Cardiac fibroblast (primary cell): ENCODE measurements at places on chromosomes 11 and 22.

DNA sequence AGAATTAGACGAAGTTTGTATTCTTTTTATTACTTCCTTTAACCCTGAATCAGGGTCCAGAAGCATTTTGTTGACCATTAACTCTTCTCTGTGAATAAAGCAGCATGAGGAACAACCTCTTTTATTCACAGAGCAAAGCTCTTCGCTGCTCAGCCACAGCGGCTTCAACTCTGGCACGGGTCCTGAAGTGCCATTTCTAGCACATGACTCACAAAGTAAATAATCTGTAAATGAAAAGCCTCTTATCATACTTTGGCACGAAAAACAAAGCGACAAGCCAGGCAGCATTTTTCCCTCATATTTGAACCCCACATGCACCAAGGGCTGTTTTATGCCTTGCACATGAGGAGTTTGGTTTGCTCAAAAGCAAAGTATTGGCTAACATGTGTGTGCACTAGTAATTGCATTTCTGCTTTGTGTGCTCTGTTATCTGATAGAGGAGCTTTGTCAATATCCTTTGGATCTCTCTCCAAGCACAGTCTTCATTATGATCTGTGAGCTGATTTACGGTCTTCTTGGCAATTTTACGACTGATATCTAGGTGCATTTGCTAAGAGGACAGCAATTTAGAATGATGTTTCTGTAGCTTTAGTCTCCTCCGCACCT lies 33.0 kb upstream of the APOBEC3A start:
- DNase-seq = peak; percentile 94

DNA sequence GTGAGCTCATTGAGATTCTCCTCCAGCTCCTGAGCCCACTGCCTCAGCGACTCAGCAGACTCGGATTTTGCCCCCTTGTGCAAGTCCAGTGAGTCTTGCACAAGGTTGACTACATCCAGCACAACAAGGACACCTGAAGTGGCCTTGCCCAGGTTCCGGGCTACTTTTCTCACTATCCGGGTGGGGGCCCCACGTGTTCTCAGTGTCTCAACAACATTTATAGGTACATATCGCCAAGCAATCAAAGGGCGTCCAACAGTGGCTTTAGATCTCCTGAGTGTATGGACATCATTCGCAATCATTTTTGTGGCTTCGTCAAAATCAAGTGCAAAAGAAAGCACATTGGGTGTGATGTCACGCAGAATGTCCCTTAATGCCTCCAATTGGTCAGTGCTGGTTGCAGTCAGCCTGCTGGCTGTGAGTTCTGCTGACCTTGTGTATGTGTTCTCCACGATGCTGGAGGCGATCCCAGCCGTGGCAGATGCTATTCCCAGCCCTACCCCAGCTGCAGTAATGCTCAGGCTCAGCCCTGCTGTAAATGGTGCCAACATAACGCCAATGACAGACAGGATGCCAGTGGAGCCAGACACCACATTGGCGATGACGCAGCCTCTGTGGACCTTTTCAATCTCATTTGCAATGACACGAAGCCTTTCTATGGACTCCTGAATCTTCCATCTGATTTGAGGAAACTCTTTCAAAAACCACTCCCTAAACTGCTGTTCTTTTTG lies 10.3 kb downstream of the APOL4 start:
- DNase-seq = peak; percentile 49

DNA sequence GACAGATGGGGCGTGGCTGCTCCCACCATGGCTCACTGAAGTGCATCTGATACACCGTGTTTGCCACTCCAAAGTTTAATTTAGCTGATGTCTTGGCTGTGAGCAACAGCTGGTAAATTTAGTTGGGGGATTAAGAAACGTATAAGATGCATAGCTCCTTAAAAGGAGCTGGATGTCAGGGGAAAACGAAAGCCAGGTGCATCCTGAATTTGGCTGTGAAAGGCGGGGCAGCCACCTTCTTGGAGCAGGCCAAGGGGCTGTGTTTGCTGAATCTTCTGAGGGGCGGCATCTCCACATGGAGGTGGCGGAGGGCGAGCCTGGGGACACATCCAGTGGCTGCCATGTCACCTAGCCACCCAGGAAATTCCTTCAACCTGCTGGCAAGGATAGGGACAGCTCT lies 20.7 kb upstream of the NCF4 start:
- no peak for DNase-seq

GRCh38 chr11:46489656-46490560 lies 98.3 kb upstream of the CHRM4 start:
- peak; percentile 65 for DNase-seq

GRCh38 chr11:78688460-78688859 lies 113.8 kb upstream of the NARS2 start:
- no peak for DNase-seq

GRCh38 chr11:82682003-82682751 lies 51.5 kb downstream of the FAM181B start:
- DNase-seq = peak; percentile 90

- DNase-seq = no peak
Measured at GRCh38 chr11:95536047-95536690, 253.4 kb downstream of the FAM76B start.
